ENCODE measurements at places on chromosomes 6 and 20.

GRCh38 chr6:94362061-94362864 is 942.9 kb upstream of the EPHA7 start:
- no peak for DNase-seq

DNA sequence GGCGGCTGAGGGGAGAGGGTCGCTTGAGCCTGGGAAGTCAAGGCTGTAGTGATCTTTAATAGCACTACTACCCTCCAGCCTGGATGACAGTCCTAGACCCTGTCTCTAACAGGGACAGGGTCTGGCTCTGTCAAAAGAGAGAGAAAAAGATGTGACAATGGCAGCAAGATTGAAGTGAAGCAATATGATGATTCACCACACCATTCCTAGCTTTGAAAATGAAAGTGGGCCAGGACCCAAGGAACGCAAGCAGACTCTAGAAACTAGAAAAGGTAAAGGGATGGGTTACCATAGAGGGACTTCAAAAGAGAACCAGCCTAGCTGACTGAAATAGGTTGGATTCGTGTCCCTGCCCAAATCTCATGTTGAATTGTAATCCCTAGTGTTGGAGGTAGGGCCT is 426.9 kb downstream of the HTR1B start:
- no peak for DNase-seq

DNA sequence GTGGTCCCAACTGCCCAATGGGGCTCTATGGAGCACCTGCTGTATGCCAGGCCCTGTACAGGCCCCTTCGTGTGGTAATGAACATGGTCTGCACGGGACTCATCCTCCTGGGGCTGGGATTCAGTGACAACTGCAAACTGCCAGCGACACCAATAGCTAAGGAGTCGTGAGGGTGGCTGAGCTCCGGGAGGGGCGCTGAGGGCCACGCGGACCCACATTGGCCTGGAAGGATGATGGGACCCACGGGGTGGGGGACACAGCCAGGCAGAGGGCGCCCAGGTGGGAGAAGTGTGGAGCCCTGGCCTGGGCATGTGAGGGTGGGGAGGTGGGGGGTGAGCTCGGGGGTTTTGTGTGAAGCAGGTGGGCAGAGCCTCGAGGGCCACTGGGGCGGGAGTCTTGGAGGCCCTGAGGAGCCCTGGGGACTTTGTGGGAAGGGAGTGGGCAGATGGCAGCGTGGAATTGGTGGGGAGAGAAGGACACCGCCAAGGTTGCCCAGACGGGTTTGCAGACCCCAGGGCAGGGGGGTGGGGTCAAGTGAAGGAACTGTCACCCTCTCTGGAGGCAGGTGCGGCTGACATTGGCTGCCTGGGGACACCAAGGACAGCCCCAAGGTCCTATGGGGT is 22.5 kb downstream of the GATA5 start:
- DNase-seq: no peak

- DNase-seq: no peak
Measured at GRCh38 chr20:58791286-58791685, 59.4 kb downstream of the GNAS-AS1 start.

DNA sequence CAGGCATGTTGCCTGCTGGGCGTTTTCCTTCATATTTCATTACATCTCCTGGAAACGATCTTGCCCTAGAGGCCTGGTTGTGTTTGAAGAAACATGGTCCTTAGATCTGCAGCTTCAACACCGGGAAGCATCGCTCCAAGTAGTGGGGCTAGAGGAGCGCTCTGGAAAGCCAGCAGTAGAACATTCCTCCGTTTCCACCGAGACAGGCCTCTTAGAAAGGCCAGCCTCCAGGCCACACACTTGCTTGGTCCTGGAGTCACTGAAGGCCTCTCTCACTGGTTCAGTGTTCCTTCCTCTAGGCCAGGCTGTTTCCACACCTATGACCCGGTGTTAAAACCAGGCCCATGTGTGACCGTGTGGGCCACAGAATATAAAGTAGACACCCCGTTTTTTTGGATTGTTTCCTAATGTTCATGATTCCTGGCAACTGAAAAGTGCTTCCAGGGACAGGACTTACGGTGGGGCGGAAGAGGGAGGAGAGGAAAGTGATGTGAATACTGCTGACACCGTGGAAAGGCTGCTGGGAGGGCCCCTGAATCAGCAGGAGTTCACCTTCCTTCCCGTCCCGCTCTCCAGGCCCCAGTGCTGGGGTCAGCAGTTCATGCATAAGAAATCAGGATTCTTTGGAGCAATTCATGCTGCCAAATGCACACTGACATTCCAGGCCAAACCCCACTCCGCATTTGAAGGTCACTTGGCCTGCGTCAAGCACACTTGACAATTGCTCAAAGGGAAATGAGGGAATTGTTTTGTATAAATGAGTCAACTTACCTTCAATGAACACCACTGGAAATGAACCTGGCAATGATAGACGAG is 83.8 kb downstream of the IYD start:
- no peak for DNase-seq

- peak; percentile 79 for DNase-seq
Measured at GRCh38 chr6:108673602-108674001, 112.9 kb downstream of the FOXO3 start.

GRCh38 chr6:106178900-106179299 is 92.8 kb downstream of the PRDM1 start:
- no peak for DNase-seq

GRCh38 chr6:26224940-26225847 is 138.0 kb downstream of the HFE start:
- DNase-seq: no peak

- no peak for DNase-seq
Measured at GRCh38 chr6:70198785-70199184, 104.1 kb downstream of the COL9A1 start.

- no peak for DNase-seq
Measured at GRCh38 chr20:17667445-17667844, 14.6 kb downstream of the RRBP1 start.

GRCh38 chr20:12570371-12570770 is 438.4 kb upstream of the SPTLC3 start:
- peak; percentile 53 for DNase-seq

DNA sequence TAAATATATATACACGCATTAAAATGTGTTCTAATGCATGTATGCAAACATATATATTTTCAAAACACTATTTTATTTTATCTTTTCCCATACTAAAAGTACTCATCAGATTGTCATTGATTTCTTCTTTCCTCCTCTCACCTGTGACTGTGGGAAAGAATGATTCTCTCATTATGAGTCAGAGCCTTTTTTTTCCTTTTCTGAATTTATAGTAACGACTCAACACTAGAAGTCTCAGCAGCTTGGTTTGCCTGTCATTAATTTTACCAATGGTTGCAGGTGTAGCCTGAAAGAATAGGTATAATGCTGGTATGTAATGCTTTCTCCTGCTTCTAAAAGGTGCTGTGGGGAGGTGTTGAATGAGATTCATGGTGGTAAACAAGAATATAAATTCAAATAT is 328.7 kb downstream of the UTRN start:
- peak; percentile 5 for DNase-seq

DNA sequence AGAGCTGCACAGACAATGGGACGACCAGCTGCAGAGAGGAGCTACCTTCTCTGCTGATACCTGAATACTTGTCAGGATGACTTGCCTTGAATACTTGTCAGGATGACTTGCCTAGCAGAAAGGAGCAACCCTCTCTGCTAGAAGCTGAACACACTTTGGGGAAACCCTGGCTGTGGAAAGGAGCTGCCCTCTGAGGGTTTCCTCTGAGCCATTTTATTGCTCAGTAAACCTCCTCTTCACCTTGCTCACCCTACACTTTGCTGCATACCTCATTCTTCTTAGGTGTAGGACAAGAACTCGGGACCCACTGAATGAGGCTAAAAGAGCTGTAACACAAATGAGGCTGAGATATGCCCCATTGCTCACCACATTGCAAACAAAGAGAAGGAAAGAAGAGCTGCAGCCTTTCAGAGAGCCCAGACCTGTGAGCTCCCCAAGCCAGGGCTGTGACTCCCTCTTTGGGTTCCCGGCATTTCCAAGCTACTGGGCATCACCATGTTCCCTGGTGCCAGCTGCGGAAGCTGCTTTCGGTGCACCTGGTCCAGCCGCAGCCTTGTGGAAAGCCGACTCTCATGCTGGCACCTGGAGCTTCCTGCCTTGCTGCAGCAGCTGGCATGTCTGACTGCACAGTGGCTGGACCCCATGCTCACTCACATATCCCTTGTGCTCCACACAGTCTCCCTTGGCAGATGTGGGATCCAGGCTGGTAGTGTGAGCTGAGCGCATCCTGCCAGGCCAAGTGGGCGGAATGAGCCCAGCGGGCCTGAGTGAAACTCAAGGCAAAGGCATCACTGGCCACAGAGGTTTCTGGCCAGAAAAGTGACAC is 106.7 kb upstream of the AHI1 start:
- no peak for DNase-seq

DNA sequence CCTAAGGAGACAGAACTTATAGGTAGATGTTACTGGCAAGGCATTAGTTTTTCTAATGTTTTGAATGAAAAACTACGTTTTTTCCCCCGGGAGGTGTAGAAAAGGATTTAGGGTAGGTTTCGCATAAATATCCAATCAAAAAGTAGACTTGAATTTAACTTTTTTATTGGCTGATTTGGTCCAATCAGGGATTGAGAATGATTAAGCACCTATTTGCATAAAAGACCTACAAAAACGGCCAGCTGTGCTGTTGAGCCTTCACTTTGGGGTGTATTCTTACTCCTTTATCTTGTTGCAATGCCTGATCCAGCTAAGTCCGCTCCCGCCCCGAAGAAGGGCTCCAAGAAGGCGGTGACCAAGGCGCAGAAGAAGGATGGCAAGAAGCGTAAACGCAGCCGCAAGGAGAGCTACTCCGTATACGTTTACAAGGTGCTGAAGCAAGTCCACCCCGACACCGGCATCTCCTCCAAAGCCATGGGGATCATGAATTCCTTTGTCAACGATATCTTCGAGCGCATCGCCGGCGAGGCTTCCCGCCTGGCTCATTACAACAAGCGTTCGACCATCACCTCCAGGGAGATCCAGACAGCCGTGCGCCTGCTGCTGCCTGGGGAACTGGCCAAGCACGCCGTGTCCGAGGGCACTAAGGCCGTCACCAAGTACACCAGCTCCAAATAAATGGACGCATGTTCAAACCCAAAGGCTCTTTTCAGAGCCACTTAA is 113.5 kb upstream of the BTN3A2 start:
- DNase-seq: peak; percentile 76

DNA sequence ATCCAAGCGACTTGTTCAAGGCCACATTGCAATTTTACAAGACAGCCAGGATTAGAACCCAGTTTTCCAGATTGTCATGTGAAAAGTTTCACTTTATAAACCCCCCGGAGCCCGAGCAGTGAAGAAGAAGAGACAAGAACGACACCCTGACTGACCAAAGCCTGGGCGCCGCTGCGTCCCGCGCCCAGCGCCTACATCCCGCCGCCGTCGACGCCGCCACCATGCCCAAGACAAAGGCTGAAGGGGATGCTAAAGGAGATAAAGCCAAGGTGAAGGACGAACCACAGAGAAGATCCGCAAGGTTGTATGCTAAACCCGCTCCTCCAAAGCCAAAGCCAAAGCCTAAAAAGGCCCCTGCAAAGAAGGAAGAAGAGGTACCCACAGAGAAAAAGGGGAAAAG is 27.1 kb upstream of the GJA1 start:
- no peak for DNase-seq

DNA sequence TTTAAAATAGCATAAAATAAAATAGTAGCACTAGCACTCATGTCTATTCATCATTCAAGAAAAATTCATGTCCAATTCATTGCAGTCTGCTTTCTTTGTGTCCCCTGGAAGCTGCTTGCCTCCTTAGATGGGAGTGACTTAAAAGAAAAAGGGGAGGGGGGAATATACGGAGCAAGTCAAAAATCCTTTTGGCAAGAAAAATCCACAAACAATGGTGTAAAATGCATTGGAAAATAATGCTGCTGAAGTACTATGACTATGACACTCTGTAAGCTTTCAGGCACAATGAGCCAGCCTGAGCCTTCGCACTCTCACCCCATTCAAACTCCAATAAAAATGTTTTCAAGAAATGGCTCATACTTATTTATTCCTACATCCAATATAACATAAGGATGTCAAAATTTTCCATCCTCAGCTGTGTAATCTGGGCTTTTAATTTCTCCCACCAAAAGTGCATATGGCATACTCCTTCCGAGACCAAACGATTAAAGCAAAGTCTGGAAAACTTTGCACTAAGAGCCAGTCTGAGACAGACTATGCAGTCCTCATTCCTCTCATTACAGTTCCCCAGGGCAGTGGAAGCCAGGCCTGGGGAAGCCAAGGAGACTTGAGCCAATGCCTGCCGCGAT is 790 bp downstream of the NEDD9 start:
- peak; percentile 33 for DNase-seq

DNA sequence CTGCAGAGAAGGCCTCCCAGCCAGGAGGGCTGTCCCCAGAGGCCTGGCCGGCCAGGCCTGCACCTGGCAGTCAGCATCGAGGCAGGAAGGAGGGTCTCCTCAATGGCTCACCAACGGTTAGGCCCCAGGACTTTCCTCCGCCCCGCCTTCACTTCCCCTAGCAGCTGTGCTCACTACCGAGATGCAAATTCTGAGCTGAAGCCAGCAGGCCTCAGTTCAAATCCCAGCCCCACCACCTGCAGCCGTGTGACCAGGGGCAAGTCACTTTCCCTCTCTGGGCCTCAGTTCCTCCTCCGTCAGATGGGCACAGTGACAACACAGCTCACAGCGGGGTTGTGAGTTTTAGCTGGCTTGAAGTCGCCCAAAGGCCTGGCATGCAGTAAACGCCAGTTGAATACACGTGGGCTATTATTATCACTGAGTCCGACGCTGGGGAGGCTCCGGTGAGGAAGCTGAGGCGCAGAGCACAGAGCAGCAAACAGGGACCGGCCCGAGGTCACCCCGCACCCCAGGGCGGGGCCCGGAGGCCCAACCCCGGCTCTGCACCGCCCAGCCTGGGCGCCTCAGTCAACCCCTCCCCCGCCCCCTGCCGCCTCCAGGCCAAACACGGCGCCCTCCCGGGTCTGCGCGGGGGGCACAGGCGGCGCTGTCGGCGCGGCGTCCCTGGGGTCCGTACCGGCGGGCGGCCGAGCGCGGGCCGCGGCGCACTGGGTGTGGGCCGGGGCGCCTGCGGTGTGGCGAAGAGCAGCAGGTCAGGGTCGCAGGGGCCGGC is 671 bp downstream of the E2F1 start:
- DNase-seq: no peak

GRCh38 chr6:15375638-15376290 is 129.9 kb downstream of the JARID2 start:
- DNase-seq: no peak

DNA sequence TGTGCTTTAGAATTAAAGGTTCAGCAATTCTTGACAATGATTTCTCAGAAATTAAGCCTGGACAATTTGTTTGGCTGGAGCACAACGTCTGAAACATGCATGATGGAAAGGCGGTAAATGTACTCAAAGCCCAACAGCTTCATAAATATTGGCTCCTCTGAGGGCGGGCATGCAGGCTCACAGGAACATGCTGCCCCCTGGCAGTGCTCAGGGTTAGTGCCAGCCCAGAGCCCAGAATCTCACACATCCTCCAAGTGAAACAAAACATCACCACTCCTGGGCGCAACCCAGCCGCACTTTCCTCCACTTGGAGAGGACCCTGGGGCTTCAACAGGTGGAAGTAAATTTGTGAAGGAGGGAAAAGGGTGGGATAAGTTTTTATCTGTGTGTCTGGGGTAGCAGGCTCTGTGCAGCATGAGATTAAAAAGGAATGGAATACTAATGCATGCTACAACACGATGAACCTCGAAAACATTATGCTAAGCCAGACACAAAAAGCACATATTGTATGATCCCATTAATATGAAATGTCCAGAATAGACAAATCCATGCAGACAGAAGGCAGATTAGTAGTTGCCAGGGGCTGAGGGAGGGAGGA is 54.1 kb upstream of the PTPRT start:
- peak; percentile 52 for DNase-seq
